ENCODE measurements at places on chromosomes 1 and 21.

DNA sequence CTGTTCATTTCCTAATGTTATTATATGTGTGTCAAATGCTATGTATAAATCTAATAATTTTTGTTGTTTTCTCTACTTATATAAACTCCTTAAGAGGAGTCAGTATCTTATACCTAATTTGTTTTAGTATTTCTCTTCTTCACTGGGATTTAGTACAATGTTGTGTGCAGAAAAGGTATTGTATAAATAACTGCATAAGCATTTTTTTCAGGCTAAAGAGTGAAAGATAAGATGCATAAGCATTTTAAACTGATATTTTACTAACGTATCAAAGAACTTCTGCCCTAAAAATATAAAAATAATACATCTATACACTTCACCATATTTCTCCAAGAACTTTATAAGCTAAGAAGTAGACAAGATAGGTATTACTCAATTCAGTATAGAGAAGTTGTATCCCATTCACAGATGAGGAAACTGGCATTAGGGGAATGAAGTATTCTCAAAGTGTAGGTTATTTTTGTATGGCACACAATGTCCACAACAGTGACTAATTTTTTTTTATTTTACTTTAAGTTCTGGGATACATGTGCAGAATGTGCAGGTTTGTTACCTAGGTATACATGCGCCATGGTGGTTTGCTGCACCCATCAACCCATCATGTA is 59.3 kb downstream of the NUP210L start:
- DNase-seq = no peak

GRCh38 chr1:12760256-12760795 is 13.2 kb upstream of the PRAMEF12 start:
- DNase-seq = no peak

- DNase-seq = no peak
Measured at GRCh38 chr21:39645331-39645730, 32.6 kb downstream of the B3GALT5 start.

- no peak for DNase-seq
Measured at GRCh38 chr1:188877668-188878067, 1600.0 kb downstream of the BRINP3 start.

DNA sequence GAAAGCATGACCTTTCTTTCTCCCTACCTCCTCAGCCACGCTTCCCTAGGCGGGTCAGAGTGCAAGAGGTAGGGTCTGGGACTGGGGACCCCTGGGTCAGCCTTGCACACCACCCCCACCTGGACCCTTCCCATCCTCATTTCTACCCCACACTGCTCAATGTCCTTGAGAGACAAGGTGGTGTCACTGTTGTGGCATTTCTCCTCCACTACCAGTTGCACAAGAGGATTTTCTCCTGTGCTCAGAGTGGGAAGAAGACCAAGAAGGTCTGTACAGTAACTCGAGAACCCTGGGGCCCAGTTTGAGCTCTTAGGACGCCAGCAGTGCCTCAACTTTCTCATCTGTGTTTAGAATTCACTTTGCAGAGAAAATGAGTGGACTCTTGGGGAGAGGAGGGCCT is 49.4 kb upstream of the CD34 start:
- no peak for DNase-seq

- DNase-seq = no peak
Measured at GRCh38 chr1:62794053-62794452, 10.1 kb downstream of the ATG4C start.

DNA sequence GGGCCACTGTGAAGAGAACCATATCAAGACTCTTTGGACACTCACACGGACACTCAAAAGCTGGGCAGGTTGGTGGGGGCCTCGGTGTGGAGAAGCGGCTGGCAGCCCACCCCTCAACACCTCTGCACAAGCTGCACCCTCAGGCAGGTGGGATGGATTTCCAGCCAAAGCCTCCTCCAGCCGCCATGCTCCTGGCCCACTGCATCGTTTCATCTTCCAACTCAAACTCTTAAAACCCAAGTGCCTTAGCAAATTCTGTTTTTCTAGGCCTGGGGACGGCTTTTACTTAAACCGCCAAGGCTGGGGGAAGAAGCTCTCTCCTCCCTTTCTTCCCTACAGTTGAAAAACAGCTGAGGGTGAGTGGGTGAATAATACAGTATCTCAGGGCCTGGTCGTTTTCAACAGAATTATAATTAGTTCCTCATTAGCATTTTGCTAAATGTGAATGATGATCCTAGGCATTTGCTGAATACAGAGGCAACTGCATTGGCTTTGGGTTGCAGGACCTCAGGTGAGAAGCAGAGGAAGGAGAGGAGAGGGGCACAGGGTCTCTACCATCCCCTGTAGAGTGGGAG is 36.3 kb upstream of the TDRD10 start:
- DNase-seq = no peak

DNA sequence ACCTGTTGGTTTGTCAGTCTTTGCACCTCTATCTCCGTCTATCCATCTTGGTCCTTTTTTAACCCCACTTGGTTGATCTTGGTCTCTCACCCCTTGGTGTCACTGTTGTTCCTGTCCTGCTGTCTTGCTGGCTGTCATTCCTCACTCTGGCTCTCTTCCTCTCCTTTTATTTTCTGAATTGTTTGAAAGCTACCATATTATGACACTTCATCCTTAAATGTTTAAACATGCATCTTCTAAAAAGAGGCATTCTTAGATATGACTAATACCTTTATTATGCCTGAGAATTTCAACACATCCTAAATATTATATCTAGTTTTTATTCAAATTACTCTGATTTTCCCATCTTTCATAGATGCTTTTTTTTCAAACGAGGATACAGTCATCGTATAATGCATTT is 37.0 kb downstream of the BACH1 start:
- no peak for DNase-seq

GRCh38 chr1:171814692-171815091 is 26.6 kb upstream of the DNM3 start:
- no peak for DNase-seq

DNA sequence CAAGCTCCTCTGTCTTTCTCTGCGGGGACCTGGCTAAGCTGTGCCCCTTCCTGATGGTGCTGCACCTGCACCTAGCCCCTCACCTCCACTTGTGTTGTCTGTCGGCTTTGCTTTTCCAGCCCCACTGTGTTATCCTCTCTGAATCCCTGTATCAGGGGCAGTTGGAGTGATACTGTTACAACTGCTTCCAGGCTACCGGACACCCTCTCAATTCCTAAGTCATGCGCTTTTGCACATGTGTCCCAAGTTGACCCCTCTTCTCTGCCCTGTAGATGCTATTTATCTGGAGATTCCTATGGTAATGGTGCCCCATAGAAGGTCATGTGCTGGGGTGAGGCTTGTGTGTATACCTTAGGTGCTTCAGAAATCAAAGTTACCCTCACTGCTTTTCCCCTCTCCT is 58.9 kb downstream of the TBCE start:
- no peak for DNase-seq
